NCI-H1092 treated with DMSO at 0.1 percent for 48 hours (cell line): ENCODE measurements at places on chromosomes 2 and 18.

DNA sequence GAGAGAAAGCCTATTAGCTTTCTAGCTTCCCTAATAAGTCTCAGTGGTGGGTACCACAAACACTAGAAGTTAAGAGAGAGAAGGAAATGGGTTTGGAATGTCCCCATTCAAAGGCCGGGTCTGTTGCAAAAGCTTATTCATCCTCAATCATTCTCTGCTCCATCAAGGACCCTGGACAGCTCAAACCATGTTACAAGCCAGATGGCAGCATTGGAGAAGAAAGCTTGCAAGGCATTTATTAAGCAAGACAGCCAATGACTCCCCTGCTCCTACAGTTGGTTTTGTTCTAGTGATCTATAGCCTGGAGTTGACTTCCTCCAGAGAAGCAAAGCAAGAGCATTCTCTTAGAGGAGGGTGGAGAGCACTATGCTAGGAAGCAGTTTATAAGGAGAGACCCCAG lies 86.9 kb upstream of the LMAN1 start:
- DNase-seq = no peak

- DNase-seq = no peak
Measured at GRCh38 chr2:160365716-160366367, 127.8 kb downstream of the RBMS1 start.

DNA sequence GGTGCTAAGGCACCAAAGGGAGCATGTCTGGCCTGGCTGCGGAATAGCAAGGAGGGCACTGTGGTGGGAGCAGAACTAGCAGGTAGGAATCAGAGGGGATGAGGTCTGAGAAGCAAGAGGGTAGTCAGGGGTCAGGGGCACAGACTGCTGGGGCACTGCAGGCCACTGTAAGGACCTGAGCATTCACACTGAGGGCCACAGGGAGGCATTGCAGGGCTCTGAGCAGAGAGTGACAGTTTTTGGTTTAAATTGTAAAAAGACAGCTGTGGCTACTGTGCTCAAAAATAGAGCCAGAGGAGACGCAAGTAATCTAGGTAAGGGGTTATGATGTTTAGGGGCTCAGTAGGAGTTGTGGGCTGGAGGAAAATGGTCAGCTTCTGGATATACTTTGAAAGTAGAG lies 41.5 kb downstream of the ARHGAP25 start:
- DNase-seq = no peak

DNA sequence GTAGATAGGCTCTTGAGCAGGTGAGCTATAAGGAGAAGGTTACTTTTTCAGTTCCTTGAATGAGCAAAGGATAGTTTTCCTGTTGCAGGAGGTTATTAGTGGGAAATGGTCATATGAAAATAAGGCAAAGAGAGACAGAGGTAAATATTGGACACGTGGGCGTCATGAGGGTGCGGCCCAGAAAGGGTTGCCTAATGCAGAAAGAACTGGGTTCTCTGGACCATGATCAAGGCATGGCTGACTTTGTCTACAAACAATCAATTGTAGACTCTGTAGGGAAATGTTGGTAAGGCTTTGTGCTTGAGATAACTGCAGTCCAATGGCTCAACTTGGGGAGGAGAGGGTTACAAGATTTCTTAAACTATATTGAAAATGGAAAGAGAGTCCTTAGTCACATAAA lies 585.8 kb downstream of the BCL11A start:
- DNase-seq = no peak

- DNase-seq = peak; percentile 56
Measured at GRCh38 chr2:235026649-235027557, 75.1 kb downstream of the SH3BP4 start.

GRCh38 chr2:201194097-201194496 lies 11.2 kb downstream of the CASP10 start:
- no peak for DNase-seq

GRCh38 chr2:127475788-127476187 lies 50.5 kb downstream of the IWS1 start:
- no peak for DNase-seq

DNA sequence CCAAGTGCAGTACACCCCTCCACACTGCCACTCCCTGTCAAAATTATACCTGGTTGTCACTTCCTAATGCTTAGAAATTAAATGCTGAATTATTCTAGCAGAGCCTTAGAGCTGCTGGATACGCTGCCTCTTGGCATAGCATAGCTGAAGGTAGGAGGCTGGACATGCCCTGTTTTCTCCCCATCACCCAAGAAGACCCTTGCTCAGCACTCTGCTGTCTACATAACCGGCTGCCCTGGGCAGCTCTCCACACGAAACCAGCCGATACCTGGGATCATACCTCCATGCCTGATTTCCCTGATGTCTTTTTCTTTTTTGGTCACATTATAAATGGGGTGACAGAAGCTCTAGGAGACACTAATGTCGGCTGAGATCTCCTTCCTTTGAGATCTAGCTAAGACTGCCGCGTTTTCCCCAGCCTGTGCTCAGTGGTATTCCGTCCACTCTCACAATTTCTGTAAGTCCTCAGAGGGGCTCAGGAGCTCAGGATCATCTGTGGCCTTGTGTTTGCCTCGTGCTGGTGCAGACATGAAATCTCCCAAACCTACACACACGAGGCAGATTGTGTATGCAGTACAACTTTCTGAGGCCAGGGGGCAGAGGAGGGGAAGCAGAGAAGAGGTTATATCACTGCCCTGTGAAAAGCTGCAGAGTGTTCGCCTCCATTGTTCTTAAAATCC lies 13.5 kb upstream of the ZAP70 start:
- peak; percentile 40 for DNase-seq

DNA sequence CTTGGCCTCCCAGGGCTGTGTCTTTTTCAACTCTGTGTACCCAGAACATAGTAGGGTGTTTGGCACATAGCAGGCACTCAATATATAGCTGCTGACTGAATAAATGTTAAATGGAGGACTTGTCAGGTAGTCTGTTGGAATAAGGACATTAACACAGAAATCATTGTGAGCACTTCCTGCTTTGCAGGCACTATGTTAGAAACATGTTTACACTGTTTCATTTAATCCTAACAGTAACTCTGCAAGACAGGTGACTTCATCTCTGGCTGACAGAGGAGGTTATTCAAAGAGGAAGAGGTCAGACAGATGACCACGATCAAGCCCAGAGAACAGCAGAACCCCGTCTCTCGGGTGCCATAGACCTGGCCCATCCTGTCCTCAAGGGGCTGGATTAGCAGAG lies 28.0 kb upstream of the PIEZO2 start:
- DNase-seq = no peak

DNA sequence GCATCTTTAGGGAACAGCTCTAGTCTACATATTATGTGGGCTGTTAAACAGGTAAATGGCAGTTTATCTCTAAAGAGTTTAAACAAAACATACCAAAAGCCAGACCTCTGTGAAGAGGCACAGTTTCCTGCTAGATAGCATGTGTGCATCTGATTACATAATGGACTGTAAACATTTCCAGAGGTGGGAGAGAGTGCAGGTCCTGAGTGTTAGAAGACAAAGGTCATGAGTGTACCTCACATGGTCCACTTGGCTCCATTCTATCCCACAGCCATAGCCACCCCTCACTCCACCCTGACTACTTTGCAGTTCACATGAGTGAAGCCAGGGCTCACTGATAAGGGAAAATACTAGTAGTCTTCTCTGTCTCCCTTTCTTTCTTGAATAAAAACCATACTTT lies 233.4 kb downstream of the MTX2 start:
- no peak for DNase-seq

DNA sequence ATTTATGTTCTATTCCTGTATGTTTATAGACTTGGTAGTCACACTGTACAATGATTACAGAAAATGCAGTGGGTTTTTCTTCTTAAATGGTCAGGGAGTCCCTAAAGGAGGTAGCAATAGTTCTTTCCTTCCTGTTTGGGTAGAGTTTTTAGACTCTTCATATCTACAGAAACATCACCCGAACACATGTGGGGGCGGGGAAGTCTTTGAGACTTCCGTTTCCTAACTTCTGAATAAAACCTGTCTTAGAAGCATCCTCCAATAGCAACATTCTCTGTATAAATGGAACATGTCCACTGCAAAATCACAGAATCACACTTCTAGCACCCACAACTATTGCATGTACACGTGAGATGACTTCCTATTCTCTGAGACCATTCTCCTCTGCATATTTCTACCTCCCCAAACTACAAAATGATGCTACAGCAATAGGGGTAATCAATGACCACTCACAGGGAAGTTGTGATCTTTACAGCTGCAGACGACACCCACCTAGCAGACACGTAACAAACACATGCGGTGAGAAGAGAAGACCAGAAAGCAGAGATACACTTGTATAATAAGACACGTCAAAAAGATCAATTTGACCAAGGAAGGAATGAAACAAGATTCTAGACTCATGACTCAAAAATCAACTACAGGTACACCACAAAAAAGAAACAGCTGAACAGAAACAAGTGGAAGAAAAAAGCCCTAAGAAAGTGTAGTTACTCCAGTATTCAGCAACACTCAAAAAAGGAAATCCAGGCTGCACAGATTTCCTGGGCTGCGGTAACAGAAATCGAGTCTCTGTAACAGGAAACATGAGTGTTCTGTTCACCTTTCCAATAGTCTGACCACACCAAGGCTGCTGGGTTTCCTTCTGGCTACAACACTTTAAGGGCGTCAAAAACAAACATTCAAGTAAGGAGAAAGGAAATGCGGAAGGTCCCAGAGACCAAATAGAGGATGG lies 120.4 kb downstream of the ZNF516 start:
- DNase-seq = no peak

- DNase-seq = no peak
Measured at GRCh38 chr2:239461291-239462190, 60.7 kb upstream of the HDAC4 start.

DNA sequence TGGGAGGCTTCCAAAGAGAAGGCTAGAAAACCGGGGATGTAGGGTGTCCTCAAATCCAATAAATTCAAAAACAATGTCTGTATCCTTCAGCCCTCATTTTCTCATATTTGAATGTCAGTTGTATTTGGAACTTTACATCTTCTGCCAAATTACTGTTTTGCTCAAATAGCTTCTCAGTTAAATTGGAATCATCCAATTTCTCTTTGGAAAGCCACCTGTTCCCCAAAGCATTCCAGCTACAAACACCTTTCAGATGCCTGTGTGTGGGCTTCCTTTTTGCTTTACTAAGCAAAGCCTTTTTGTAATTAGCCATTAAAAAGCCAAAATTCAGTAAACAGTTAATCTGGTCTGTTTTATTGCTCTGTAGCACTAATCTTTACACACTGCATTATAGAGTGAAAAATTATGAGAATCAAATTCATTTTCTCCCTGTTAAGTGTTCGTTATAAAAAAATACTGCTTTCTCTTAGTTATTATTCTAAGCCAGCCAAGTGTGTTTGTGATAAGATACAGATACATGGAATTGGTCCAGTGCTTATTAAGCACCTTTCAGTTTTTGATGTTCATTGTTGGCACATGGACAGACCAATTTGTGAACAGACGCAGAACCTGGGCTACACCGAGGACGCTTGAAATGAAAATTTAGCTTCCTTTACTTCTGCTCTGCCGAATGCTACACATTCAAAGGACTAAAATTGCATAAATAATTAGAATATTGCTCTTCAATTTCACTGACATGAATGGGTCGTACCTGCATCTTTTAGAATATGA lies 151.6 kb downstream of the RTN4 start:
- DNase-seq = peak; percentile 62

DNA sequence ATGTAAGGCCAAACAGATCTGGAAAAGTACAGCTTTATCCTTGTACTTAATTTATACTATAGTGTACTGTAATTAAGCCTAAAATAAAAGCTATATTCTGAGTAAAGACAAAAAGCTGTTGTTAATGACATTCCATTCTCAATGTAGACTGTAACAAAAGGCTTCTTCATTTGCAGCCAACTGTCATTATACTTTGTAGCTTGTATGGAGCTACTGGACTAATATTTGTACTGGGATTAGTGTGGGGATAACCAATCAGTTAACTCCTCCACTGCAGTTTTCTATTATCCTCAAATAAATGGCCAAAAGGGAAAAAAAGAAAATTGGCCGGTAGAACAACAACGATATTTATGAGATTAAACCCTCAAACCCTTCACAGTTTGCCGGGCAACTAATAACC lies 66.5 kb downstream of the STK39 start:
- DNase-seq = peak; percentile 36

- no peak for DNase-seq
Measured at GRCh38 chr2:186551323-186552050, 38.4 kb upstream of the ITGAV start.

- DNase-seq = no peak
Measured at GRCh38 chr2:231172025-231172424, 26.4 kb upstream of the ARMC9 start.

DNA sequence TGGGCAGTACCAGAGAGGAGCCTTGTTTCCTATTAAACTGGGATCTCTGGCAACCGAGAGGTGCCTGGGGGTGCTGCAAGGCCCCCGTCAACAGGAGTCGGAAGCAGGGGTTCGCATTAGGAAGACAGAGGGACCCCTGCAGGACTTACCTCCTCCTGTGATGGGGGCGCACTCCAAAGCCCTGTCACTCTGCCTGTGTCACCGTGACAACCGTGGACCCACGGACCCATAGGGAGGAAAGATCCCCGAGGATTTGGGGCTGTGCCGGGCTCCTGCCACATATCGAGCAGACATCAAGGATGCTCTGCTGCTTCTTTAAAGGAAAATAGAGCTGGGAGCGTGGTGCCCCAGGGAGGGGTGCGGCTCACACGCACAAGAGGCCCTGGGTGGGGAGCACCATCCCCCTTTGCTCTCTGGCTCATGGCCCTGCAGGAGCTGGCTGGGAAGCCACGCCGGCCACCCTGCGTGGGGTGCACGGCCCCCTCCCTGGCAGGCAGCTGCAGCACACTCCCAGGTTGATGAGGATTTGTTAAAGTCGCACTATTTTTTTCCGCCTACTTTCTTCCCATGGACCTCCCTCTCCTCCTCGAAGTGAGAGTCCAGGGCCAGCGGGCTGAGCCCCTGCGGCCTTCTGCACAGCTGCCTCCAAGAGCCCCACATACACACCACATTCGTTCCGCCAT lies 167.5 kb downstream of the TWIST2 start:
- no peak for DNase-seq

DNA sequence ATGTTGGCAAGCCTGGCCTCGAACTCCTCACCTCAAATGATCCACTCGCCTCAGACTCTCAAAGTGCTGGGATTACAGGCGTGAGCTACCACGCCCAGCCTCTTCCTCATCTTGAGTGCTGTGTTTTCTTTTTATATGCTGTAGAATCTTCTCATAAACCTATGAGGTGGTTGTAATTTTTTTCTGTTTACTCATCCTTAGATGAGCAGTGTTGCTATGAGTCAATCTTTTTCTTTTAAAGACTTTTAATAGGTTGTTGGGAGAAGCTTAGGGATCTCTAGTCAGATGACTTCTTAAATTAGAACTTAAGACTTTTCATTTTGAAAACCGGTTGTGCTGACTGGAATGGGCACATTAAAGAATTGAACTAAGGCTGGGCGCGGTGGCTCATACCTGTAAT lies 8.7 kb upstream of the AAK1 start:
- no peak for DNase-seq

- DNase-seq = no peak
Measured at GRCh38 chr2:238670111-238670585, 177.7 kb upstream of the TWIST2 start.

- DNase-seq = no peak
Measured at GRCh38 chr18:35038881-35039491, 2.2 kb upstream of the MAPRE2 start.

GRCh38 chr2:4762951-4763376 lies 929.2 kb upstream of the SOX11 start:
- DNase-seq = peak; percentile 66

- no peak for DNase-seq
Measured at GRCh38 chr2:16223161-16223840, 283.0 kb downstream of the MYCN start.

GRCh38 chr18:35460736-35461161 lies 37.0 kb downstream of the INO80C start:
- DNase-seq = no peak

GRCh38 chr2:160574468-160575140 lies 81.0 kb upstream of the RBMS1 start:
- DNase-seq = no peak

GRCh38 chr2:180289627-180290026 lies 282.5 kb upstream of the CWC22 start:
- DNase-seq = no peak
